ENCODE measurements at places on chromosomes 4 and X.

DNA sequence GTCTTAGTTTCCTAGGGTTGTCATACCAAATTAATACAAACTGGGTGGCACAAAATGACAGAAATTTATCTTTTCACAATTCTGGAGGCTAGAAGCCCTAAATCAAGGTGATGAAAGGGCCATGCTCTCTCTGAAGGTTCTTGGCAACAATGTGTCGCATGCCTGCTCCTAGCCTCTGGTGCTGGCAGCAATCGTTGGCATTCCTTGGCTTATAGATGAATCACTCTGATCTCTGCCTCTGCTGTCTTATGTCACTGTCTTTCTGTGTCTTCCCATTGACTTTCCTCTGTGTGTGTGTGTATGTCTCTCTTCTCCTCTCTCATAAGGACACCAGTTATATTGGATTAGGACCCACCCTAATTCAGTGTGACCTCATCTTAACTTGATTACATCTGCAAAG is 15.9 kb upstream of the INTU start:
- no peak for DNase-seq

- DNase-seq, result no peak
Observed at GRCh38 chr4:153579872-153580271, 104.2 kb upstream of the TLR2 start.

GRCh38 chr4:82084747-82085146 is 289.0 kb downstream of the HNRNPD start:
- no peak for DNase-seq

- peak; percentile 45 for DNase-seq
Observed at GRCh38 chrX:12497832-12498591, 293.2 kb upstream of the PRPS2 start.

DNA sequence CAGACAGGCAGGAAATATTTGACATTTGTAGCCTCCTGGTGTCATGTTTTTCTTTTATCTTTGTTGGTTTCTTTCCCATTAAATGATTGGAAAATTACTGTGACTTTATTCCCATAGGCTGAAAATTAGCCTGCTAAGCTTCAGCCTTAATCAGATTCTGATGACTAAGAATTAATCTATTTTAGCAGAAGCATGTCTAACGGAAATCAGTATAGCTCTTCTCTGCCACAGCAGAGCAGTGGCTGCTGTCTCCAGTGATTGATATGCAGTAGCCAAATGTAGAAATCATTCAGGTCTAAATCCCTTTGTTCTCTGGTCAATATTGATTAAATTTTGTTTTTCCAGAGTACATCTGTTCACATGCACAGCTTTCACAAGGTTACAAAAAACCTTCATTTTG is 199.3 kb downstream of the GC start:
- no peak for DNase-seq

- DNase-seq, result no peak
Observed at GRCh38 chrX:45830343-45830742, 629.7 kb upstream of the DIPK2B start.

DNA sequence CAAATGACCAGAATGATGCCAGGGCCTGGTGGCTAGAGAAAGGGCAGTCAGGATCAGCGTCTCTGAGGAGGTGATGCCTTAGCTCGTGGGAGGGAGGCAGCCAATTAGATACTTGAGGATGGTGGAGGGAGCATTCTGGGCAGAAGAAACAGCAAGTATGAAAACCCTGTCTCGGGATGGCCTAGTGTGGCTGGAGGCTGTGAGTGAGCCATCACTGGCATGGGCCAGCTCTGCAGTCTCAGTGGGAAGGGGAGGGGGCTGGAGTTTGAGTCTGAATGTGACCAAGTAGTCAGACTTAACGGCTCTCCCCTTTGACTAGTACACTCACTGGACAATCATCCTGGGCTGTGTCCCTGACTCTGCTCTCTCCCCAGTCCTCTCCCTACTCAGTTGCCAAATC is 7.1 kb downstream of the CNGA2 start:
- DNase-seq, result no peak

DNA sequence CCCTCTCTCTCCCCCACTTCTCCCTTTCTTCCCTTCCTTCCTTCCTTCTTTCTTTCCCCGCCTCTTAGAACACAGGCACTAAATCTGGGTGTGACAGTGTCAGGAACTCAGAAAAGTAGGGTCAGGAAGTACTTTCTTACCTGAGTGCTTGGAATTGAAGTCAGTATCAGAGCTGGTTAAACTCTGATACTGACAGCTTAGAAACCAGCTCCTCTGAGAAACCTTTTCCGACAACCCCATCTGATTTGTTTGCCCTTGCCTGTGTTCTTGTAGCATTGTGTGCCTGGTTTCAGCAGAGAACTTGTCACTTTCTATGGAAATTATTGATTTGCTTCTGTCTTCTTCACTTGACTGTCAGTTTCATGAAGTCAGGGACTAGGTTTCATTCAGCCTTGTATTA is 113.9 kb downstream of the AASDH start:
- no peak for DNase-seq

GRCh38 chr4:178356725-178357124 is 914.5 kb upstream of the AGA start:
- DNase-seq, result no peak

- peak; percentile 93 for DNase-seq
Observed at GRCh38 chrX:53081925-53082772, at the start of gene TSPYL2. Gene TSPYL2, plus strand, starts transcription at chrX:53082367. Its CDS starts 132 bp downstream, at chrX:53082499.

DNA sequence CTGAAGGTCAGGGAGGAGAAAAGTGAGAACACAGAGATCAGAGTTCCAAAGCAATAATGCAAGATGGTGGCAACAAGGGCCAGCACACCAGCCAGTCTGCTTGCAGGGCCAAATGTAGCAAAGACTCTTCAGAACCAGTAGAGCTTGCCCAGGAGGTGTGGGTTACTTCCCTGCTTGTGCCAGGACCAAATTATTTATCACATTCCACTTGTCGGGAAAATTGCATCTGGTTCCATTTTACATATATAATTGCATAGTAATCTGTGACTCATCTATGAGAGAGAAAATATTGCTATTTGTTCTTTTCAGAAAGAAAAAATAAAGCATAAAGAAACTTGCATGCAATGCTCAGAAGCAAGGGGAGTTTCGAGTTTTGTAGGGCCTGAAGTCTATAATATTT is 41.4 kb downstream of the MAML3 start:
- no peak for DNase-seq

DNA sequence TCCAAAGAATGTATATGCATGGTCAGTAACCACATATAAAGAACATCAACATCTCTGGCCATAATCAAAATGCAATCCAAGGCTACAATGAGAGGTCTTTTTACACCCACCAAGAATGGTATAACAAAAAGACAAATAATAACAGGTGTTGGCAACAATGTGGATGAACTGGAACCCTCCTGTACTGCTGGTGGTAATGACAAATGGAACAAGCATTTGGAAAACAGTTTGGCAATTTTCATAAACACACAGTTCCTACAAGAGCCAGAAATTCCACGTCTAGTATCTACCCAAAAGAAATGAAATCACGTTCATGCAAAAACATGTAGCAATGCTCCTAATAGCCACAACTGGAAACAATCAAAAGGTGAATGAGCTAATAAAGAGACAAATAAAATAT is 11.7 kb downstream of the UGT2B4 start:
- no peak for DNase-seq

- DNase-seq, result no peak
Observed at GRCh38 chrX:101655534-101655933, 4.1 kb downstream of the ARMCX2 start.

DNA sequence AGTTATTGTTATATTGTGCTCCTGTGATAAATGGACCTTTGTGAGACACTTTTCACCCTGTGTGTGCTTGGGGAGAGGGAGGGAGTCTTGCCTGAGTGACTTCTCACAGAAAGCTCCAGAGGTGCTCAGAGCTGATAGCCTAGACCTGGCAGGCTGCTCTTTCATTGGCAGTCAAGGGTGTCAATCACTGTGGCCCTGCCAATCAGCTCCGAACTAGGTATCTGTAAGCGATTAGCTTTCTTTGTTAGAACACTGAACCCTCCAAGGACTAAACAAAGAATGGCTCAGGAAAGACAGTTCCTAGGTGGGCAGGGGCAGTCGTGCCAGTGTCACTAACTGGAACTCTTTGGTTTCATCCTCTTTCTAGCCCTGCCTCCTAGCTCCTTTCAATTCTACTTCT is 2.7 kb upstream of the NALF2 start:
- DNase-seq, result no peak

DNA sequence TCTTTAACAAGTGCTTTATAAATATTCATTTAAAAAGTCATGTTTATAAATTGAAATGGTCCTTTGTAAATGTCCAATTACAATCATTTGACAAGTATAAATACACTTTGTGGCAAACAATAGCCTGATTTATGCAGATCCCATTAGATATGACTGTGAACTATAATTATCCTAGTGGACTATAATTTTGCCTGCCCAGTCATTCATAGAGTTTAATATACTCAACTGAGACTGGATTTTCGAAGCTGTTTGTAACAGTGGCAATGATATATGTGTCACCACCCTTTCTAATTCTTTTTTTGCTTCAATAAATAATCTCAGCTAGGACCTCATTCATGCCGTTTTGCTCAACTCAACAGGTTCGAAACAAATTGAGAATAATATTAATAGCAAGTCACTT is 732.0 kb downstream of the PCDH18 start:
- no peak for DNase-seq

GRCh38 chr4:170674176-170674575 is 584.4 kb upstream of the AADAT start:
- DNase-seq, result no peak

DNA sequence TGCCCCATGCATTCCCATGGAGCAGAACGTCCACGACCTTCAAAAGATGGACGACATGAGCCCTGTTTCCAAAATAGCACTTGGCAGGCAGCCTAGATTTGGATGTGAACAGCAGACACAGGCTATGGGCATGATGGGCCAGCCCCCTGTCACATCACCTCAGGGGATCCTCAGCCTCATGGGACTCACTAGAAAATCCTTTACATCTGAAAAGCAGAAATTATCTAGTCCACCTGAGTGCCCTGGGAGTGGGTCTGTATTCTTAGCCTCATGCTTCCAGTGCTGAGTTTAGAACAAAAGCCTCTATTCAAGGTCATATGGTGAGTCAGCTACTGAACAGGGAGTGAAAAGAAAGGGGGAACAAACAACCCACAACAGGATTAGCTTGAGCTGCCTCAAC is 35.8 kb downstream of the GRIA3 start:
- DNase-seq, result no peak

DNA sequence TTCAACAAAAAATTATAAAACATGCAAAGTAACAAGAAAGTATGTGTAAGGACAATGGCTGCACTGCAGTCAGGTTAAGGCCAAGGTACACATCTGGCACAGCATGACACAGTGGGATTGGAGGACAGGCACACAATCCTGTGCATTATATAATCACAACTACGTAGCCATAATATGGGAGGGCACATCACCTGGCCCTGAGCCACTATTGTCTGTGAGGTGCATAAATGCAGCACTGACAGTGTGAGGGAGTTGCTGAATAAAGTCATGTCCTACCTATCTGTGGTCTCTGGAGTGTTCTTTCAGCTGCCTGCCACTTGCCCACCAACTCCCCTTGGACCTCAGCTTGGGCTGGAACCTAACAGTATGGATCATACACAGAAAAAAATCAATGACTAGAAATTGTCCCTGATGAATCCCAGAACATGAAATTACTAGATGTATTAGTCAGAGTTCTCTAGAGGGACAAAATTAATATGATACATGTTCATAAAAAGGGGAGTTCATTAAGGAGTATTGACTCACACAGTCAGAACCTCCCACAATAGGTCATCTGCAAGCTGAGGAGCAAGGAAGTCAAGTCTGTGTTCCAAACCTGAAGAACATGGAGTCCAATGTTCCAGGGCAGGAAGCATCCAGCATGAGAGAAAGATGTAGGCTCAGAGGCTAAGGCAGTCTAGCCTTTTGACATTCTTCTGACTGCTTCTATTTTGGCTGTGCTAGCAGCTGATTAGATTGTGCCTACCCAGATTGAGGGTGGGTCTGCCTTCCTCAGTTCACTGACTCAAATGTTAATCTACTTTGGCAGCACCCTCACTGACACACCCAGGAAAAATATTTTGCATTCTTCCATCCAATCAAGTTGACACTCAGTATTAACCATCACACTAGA is 46.4 kb upstream of the KCTD8 start:
- DNase-seq, result no peak

DNA sequence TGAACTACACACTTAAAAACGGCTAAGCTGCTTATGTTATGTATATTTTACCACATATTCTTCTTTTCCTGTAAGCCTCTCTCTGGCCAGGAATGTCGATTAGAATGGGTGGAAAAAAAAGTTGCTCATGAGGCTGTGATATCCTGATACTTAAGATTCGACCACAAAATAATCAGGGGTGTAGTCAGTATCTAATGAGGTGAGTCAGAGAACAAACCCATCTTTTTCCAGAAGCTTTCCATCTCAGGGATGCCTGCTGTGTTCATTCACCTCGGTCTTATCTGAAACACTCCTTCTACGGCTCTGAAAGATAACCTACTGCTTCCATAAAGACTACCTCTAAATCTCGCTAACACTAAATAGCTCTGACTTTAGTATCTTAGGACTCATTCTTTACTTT is 142.7 kb upstream of the MAP3K15 start:
- DNase-seq, result no peak

DNA sequence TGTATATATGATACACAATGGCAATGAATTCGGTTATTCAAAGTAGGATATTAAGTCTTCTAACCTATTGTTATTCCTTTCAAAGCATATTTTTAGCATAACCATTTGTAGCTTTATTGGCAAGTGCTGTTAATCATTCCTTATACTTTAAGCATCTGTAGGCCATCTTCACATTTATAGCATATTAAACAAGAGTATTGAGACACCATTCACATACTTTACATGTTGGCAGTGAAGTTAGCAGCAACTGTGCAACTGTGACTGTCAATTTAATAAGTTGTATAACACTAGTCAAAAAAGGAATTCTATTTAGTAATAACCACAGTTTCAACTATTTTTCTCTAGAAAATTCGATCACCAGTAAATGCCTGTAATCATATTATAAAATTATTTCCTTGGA is 107.3 kb upstream of the MYOZ2 start:
- no peak for DNase-seq

DNA sequence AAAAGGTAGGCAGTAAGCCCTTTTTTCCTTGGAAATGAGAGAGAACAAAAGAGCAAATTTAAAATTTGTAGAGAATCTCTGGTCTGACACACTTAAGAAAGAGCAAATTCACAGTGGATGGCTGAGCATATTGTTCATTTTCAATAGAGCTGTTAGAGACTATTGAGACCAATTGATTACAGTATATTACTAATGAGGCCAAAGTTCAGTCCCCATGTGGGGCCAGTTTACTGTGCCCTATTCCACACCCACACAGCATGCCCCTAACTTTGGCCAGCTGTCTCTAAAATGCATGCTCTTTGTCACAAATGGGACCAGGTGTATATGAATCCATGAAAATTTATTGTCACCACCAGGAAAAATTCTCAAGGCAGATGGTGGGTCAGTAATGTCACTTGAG is 470.5 kb downstream of the PCDH7 start:
- no peak for DNase-seq

- no peak for DNase-seq
Observed at GRCh38 chr4:158667651-158668198, 4.0 kb downstream of the C4orf46 start.

Data from activated CD8-positive, alpha-beta memory T cell treated with anti-CD3 and anti-CD28 coated beads, Interleukin-2, amount 50 U/mL, for 48 hours (primary cell).